ENCODE measurements at places on chromosomes 4 and X.

DNA sequence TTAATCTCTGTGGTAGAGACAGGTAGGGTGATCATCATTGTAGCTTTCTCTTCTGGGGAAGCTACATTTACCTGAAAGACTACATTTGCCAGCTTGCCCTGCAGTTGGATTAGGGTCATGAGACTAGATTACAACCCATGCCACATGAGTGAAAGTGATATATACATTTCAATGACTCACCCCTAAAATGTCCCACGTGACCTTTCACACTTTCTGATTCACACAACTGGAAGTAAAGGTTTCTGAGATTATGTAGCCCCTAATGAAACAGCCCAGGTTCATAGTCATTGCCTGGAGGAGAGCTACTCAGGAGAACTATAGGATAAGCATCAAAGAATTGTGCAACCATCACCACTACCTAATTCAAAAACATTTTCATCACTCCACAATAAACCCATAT is 17.8 kb downstream of the PDCL2 start:
- DNase-seq: no peak

GRCh38 chrX:99798936-99799335 is 611.1 kb downstream of the PCDH19 start:
- DNase-seq: no peak

DNA sequence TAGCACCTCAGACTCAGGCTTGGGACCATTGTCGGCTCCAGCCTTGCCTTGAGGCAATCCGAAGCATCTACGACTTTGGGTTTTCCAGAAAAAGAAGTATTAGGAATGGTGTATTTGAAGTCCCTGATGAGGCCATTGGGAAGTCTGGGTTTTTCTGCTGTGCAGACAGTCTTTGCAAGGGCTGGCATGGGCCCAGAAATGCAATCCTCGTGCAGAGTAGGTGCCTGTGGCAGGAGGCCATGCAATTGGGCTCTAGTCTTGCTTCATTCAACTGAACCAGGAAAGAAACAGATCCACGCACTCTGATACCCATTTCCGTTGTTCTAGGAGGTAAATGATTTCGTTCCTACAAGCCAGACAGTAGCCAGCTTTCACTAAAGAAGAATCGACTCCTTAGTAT is 12.4 kb downstream of the ZFP92 start:
- DNase-seq: no peak

- no peak for DNase-seq
These were observed 14.7 kb downstream of the NDP start for GRCh38 chrX:43958529-43958928.

- no peak for DNase-seq
These were observed 149.9 kb downstream of the ARSF start for GRCh38 chrX:3191201-3191600.

GRCh38 chrX:56994375-56995270 is 718 bp downstream of the SPIN3 start:
- DNase-seq: no peak

DNA sequence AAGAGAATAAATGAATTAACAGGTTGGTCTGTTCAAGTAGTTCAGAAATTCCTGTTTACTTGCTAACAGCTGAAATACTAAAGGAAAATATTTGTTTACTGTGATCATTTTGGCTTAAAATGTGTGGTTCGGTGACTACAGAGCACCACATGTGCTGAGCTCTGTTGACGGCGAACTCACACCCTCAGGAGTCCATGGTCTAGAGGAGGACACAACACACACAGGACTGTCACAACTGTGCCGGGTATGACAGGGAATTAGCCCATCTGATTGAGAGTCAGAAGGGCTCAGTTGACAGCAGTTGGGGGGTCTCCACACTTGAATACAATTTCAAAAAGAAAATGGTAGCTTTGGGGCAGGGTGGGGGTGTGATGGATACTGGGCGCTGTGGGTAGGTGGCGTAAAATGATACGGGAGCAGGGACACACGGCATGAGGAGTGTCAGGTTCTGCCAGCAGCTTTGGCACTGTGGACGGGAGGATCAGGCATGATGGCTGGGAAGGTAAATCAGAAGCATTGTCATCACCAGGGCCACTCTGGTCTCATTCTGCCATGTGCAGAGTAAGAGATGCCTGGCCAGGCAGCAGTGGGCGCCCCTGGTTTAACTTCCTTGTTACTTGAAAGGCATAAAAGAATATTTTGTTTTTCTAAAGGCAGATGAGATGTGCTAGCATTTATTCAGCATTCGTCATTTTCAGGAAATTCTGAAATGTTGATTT is 33.3 kb downstream of the CLDN22 start:
- DNase-seq: no peak

GRCh38 chr4:83569987-83570386 is 34.1 kb downstream of the GPAT3 start:
- no peak for DNase-seq

DNA sequence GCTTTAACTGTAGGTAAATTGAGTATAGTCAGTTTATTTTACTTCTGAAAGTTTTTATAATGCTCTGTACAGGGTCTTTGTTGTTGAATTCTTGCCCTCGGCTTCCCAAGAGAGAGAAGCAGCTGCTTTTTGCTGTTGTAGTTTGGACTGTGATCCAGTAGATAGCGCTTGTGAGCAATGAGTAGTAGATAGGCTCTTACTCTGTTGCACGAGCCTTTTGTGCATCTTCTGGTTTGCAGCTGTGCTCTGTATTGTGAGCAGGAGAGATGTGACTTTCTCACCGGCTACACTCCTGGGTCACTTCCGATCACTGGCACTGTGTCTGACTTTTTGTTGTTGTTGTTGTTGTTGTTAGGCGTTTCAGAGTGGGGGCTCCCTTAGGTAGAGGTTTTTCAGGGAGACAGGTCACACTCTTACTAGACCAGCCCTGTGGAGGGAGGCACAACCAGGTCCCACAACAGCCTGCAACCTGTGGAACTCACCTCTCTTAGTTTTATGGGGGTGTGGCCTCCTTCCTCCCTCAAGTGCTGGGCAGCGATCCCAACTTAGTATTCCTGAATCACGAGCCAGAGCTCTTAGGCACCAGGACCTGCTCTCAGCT is 822.1 kb upstream of the GALNTL6 start:
- DNase-seq: no peak

Data from activated CD4-positive, CD25-positive, alpha-beta regulatory T cell (primary cell).